ENCODE measurements at places on chromosomes 4 and X.

DNA sequence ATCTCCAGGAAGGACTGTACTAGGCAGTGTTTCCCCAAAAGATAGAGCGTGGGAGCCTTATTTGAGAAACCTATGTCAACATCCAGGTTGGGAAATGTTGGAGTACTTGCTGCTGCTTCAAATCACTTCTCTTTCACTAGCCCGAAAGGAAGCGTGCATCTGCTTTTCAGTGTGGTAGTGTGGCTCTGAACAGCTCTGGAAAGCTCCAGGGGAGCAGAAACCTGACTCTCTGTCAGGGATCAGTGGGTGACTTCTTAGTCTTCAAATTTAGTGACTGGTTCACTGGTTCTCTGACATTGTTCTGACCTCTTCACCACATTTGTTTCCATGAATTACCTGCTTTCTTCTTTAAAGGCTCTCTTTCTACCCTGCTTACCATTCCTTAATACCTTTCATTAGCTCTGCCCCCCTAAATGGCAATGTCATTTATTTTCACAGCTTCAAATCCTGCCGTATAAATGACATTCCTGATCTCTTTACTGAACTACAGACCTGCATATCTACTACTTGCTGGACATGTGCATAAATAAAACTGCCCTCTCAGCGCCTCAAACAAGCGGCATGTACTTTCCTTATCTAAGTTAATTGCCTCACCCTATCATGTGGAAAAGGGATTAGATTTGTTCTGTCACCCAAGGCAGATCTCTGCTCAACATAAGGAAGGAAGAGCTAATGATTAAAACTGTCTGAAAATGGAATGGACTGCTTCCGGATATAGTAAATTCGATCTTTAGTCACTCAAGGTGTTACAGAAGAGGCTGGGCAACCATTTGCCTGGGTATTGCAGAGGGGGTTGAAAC, 37.0 kb downstream of the DLG3 start:
- H3K27ac ChIP-seq, result no peak overlapping the region
- H3K27me3 ChIP-seq, result no peaks in the 10 kb centered on the region
- no peaks in the 10 kb centered on the region for H3K4me1 ChIP-seq
- no peaks in the 10 kb centered on the region for H3K36me3 ChIP-seq

DNA sequence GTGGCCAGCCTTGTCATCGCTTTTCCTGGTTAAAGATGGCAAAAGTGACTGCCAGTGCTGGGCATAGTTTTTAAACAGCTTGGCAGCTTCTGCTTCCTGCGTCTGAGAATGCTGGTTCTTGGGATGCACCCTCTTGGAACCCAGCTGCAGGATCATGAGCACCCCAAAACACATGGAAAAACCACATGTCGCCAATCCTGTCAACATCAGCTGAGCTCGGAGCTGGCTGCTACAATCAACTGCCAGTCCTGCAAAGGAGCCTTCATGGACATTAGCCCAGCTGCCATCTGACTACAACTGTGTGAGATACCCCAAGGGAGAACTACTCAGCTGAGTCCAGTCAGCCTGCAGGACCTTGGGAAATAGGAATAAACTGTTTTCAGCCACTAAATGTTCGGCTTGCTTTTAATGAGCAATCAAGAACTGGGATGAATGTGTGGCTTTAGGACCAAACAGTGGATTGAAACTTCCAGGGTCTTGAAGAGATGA, 31.0 kb downstream of the OSTC start:
- H3K36me3 ChIP-seq, result no peaks in the 10 kb centered on the region
- no peak overlapping the region for H3K27ac ChIP-seq
- H3K27me3 ChIP-seq, result no peaks in the 10 kb centered on the region
- H3K4me3 ChIP-seq, result no peak overlapping the region
- no peak for DNase-seq

DNA sequence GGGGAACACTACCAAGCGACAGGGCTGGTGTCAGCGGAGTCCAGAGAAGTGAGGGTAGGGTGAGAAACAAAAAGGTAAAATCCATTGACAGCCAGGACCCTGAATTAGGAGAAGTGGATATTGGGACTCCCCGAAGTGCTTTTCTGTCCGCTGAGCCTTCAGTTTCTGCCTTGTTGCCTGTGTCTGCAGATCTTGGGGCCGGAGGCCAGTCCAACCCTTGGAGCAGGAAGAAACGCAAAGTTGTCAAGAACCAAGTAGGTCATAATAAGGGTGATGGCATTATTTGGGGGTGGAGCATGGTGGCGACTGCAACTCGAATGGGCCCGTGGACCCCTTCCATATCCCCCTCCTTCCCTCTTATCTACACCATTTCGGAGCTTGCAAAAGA, 1.0 kb downstream of the ARMCX1 start:
- H3K27ac ChIP-seq, result no peak overlapping the region
- no peak overlapping the region for H3K4me3 ChIP-seq
- no peaks in the 10 kb centered on the region for H3K36me3 ChIP-seq
- H3K4me1 ChIP-seq, result no peaks in the 10 kb centered on the region
- no peak for DNase-seq
- no peaks in the 10 kb centered on the region for H3K27me3 ChIP-seq

GRCh38 chrX:151183233-151183753, 6.9 kb downstream of the GPR50 start:
- DNase-seq, result no peak
- no peaks in the 10 kb centered on the region for H3K4me1 ChIP-seq
- no peak overlapping the region for H3K27ac ChIP-seq
- H3K4me3 ChIP-seq, result no peak overlapping the region
- peaks cover 2% of the 10 kb centered on the region for H3K27me3 ChIP-seq

DNA sequence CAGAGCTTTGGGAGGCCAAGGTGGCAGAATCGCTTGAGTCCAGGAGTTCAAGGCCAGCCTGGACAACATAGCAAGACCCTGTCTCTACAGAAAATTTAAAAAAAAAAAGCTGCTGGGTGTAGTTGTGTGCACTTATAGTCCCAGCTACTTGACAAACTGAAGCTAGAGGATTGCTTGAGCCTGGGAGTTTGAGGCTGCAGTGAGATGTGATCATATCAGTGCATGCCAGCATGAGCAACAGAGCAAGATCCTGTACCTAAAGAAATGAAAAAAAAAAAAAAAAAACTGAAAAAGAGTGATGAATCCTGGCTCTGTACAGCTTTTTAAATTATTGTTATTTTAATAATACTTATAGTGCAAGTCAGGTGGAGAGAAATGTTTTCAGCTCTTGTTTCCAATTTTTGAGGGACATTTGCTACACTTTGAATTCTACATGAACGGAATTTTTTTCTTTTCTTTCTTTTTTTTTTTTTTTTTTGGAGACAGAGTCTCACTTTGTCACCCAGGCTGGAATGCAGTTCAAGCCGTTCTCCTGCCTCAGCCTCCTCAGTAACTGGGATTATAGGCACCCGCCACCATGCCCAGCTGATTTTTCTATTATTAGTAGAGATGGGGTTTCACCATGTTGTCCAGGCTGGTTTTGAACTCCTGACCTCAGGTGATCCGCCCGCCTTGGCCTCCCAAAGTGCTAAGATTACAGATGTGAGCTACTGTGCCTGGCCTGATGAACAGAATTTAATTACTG, 215.6 kb downstream of the FSTL5 start:
- no peaks in the 10 kb centered on the region for H3K27me3 ChIP-seq
- H3K36me3 ChIP-seq, result no peaks in the 10 kb centered on the region
- H3K27ac ChIP-seq, result no peak overlapping the region
- no peaks in the 10 kb centered on the region for H3K4me1 ChIP-seq

Data from MM.1S (cell line).